ENCODE measurements at places on chromosomes 6 and 20.

- DNase-seq: no peak
Observed at GRCh38 chr6:37799263-37799644, 20.3 kb upstream of the ZFAND3 start.

GRCh38 chr6:128558021-128558420 is 37.6 kb upstream of the PTPRK start:
- no peak for DNase-seq

DNA sequence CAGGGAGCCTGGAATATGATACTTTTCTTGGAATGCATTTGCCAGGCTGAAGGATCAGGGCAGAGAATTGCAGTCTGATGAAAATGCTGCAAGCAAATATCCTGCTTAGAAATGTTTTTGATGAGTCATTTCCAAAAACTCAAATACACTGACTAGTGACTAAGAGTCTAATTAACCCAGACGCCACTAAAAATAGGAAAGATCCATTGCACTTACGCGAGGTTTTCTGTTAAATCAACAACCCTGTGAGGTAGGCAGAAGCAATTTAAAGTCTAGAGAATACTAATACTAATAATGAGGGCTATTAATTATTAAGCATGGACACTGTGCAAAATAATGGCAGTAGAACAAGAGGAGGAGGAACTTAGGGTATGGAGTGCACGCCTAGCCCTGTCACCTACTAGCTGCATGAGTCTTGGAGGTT is 130.1 kb upstream of the DOK5 start:
- DNase-seq: no peak

- DNase-seq: no peak
Observed at GRCh38 chr6:125009578-125009977, 47.3 kb downstream of the RNF217 start.

- no peak for DNase-seq
Observed at GRCh38 chr6:37725957-37726356, 28.3 kb upstream of the MDGA1 start.

DNA sequence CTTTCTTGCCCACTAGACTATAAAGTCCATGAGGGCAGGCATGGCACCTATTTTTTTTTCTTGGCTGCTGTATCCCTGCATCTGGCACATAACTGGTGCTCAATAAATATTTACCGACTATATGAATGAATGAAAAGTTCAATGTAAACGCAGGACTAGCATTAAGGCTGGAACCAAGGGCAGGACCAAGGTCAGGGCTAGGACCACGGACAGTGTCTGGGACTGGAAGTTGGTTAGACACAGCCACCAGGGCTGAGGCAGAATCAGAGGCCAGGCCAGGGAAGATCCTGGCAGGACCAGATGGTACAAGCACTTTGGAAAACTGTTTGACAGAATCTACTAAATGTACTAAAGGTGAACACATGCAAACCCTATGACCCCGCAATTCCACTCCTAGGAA is 3.7 kb downstream of the TNXB start:
- DNase-seq: no peak

- DNase-seq: no peak
Observed at GRCh38 chr20:45998337-45998736, 10.4 kb upstream of the MMP9 start.

- no peak for DNase-seq
Observed at GRCh38 chr6:31586599-31587281, 663 bp downstream of the LST1 start.

- no peak for DNase-seq
Observed at GRCh38 chr20:1369970-1370369, 22.9 kb downstream of the FKBP1A start.

All from ecto neural progenitor cell (in vitro differentiated cells).